ENCODE measurements at places on chromosomes 2 and 18. TPM values are rescaled to one million over a fixed set of nuclear protein-coding genes. Genes with fewer than 3 reads are reported as not detected.
A peak's percentile ranks its signal among the peaks of the same experiment; 100 is the strongest.

The ABCG5 gene
- not detected for total RNA-seq

The STRN gene
- 31.3 TPM for total RNA-seq

- DNase-seq, result peak; percentile 84
Observed at GRCh38 chr2:120675460-120676130, 60.1 kb upstream of the GLI2 start.

The WDCP gene
- total RNA-seq, result 30.5 TPM

- no peak for DNase-seq
Observed at GRCh38 chr2:11571170-11571569, 37.3 kb downstream of the GREB1 start.

GRCh38 chr2:149421791-149422190 is 91.4 kb downstream of the LYPD6 start:
- DNase-seq, result no peak

The IL18R1 gene
- total RNA-seq, result 0.25 TPM

The SAG gene
- total RNA-seq, result not detected

DNA sequence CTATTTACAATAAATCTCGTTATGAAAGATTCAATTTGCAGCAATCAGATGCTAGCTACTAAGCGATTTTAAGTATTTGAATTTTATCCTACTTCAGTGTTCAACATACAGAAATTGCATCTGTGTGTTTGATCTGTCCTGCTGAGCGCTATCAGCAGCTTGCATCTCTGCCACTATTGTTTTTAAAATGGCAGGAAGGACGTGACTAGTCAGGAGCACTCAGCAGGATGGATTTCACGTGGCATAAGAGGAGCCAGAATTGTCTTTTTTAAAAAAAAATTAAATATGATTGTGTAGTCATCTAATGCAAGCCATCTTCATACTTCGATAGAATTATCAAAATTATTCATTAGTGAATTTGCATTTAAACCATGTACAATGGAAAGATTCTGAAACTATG is 2.8 kb upstream of the KLHL14 start:
- DNase-seq, result no peak

GRCh38 chr2:222982010-222982908 is 69.7 kb upstream of the KCNE4 start:
- DNase-seq, result peak; percentile 46

GRCh38 chr18:54388203-54389142 is 30.8 kb downstream of the C18orf54 start:
- peak; percentile 53 for DNase-seq

DNA sequence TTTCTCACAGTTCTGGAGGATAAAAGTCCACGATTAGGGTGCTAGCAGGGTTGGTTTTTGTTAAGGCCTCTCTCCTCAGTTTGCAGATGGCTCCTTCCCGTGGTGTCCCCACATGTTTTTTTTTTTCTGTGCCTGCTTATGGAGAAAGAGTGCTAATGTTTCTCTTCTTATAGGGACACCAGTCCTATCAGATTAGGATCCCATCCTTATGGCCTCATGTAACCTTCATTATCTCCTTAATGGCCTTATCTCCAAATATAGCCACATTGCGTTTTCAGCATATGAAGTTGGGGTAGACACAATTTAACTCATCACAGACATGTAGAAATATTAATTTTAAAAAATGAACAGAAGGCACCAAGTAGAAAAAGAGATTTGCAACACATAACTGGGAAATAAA is 755.7 kb upstream of the CELF4 start:
- DNase-seq, result no peak

The RTP5 gene
- total RNA-seq, result not detected

GRCh38 chr18:50009773-50010335 is 185.1 kb downstream of the MYO5B start:
- DNase-seq, result peak; percentile 64

The GALNT13 gene
- total RNA-seq, result 8.8 TPM

The UGT1A4 gene
- not detected for total RNA-seq

- DNase-seq, result peak; percentile 73
Observed at GRCh38 chr18:72544092-72544886, at the start of gene CBLN2. Gene CBLN2, minus strand, starts transcription at chr18:72544342. Its CDS starts 2,182 bp downstream, at chr18:72542160.

GRCh38 chr18:67600181-67601180 is 84.0 kb upstream of the DSEL start:
- no peak for DNase-seq

GRCh38 chr2:17916584-17916983 is 38.1 kb downstream of the KCNS3 start:
- DNase-seq, result no peak

DNA sequence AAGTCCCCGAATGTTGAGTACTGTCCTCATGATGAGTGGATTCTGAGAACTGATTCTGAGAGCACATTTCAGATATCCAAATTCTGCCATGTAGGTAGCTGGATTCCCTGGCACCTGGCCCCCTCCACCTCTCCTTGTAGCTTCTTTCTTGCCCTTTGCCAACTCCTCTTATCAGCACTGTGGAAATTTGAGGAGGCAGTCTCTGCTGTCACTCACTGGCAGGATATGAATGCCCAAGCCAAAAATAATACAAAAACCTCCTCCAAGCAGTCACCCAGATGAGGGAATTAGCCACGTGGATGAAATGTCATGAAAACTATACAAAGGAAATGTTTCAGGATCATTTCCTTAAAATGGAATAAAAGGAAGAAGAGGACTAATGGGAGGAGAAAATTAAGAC is 276.8 kb downstream of the SETBP1 start:
- DNase-seq, result no peak

GRCh38 chr2:43136011-43136799 is 90.2 kb downstream of the ZFP36L2 start:
- DNase-seq, result no peak

The PFN4 gene
- not detected for total RNA-seq

DNA sequence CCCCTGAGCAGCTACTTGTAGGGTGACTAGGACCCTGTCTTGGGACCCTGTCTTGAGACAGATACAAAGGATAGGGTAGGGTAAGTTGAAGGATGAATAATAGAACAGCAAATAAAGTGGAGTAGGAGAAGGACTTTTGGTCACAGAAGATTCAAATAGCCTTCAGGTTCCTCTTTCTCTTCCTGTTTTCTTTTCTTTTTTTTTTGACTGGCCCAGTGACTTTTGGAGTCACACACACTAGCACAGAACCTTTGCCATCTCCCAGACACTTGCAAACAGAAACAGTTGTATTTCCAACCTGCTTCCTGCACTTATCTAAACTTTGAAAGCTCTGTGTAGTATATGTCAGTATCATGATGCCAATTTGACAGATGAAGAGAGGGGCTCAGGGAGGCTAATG is 108.2 kb downstream of the TDRD15 start:
- no peak for DNase-seq

The PLB1 gene
- 0.27 TPM for total RNA-seq

DNA sequence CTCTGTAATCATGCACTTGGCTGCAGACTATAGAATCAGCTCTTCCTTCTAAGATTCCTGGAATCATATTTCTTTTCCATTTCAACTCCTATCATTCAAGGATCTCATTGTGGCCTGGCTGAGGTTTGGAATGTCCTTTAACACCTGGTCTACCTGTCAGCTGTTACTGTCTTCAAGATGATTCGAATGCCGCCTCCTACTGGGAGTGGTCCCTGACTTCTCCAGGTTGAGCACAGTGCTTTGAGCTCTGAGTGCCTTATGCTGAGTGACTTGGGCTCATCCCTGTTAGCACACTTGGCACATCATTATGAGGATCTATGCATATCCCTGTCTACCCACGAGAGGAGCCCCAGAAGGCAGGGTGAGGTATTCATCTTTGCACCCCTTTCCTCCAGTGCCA is 87.6 kb downstream of the MARCHF4 start:
- no peak for DNase-seq

DNA sequence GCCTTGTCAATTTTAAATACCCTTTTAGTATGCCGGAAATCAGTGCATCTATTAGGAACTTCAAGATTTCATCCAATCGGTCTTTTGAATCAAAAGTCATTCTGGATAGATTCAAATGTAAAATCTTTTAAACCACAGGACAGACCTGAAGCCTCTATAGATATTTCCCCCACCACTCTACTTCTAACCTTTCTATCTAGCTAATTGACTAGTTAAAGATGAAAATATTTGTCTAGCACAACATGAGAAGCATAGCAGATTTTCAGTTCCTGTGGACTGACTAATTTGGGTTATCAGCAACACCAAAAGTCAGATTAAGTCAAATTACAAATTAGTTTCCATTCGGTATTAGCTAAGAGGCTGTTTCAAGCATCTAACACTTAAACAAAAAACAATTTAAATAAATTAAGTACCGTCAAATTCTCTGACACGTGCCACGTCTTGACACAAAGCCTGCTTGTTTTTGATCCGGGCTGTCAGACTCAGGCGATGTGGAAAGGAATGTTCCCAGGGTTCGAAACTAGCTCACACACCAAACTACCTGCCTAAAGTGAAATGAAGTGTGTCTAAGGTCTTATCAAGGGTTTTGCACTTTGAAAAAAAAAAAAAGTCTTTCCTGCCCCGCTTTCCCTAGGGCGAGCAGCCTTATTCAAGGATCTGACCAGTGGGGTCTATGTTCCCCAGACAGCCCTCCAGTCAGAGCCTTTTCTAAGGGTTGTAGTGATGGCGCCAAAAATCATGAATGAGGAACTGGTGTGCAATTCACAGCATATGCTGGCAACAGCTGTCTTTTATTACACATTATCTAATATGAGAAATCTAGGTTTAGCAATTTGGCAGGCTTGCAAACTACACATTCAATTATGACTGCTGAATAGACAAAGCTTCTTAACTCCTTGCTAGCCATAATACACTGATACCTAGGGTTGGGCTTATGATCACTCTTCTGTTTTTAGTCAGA is 4.7 kb downstream of the CYTIP start:
- no peak for DNase-seq

DNA sequence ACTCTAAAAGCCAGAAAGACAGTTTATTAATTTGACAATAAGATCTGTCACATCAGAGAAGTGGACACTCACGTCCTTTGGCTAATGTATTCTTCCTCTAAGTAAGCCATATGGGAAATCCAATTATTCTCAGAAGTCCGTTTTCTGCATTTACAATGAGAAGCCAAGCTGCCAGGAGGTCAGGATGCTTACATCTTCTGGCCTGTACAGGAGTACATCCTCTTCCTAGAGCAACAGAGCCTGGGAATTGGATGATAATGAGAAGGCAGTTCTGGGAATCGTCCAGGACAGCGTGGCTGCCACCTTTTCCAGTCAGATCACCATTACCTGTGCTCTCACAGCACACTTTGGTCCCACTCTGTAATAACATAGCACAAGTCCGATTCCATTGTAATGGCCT is 5.2 kb downstream of the RAPGEF4 start:
- DNase-seq, result no peak

- peak; percentile 7 for DNase-seq
Observed at GRCh38 chr2:10223932-10224720, 78.6 kb upstream of the HPCAL1 start.

- DNase-seq, result no peak
Observed at GRCh38 chr2:142878031-142878678, 691 bp downstream of the KYNU start.

DNA sequence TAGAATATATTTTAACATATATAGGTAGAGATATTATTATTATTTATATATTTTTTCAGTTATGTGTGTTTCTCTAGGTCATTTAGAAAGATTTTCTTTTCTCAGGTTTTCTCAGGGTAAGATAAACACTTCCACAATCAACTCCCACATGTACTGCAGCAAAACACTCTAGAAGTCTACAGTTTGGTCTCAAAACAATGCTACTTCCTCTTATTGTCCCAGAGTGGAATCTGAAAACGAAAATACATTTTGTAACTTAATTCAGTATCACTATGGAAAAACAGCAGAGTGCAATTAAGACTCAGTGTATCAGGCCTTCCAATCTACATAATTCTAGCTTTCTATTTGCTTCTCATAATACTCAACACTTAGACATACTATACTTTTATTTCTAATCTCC is 190.1 kb upstream of the SLC35G4 start:
- DNase-seq, result no peak

The MEIS1 gene
- total RNA-seq, result 0.48 TPM

GRCh38 chr2:180494286-180494685 is 486.1 kb upstream of the UBE2E3 start:
- peak; percentile 11 for DNase-seq

The PAX8 gene
- total RNA-seq, result 0.66 TPM

The ASB18 gene
- not detected for total RNA-seq

- DNase-seq, result no peak
Observed at GRCh38 chr2:121890041-121890440, 134.6 kb downstream of the TSN start.

DNA sequence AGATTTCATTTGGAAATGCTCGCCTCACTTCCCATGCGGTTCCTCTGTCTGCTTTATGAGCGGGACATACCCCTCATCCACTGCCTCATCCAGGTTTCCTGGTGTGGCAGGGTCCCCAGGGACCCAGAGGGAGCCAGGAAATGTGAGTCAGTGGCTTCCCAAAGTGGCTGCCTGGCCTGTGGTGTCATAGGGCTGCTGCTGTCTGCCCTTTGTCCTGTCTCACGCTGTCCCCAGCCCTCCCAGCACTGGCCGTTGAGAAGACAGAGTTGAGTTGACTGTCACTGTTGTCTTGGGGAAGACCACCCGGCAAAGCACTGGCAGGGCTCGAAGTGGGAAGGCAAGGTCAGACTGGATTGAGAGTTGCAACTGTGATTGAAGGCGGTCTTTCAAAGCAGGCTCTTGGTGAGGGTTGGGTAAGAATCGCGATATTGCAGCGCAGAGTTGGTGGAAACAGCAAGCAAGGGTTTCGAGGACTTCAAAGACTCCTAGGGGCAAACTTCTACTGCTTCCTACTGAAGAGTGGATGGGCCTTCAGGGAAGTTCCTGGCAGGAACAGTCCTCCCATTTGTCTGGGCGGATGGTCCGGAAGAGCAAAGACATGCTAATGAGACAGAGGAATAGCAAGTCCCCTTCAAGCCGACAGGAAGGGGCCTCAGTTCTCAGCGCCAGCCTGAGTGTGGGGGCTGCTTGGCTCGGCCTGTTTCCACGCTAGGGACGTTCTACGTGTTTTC is 33.9 kb downstream of the RAB31 start:
- DNase-seq, result peak; percentile 33

DNA sequence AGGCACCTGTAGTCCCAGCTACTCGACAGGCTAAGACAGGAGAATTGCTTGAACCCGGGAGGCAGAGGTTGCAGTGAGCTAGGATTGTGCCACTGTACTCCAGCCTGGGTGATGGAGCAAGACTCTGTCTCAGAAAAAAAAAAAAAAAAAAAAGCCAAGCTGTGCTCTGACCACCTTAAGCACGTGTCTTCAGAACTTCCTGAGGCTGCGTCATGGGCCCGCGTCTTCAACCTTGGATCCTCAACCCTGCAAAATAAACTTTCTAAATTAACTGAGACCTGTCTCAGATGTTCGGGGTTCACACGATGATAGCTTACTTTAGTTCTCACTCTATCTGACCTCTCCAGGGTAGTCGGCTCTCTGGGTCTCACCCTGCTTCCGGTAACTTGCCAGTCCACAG is 65.8 kb upstream of the CABLES1 start:
- DNase-seq, result no peak

GRCh38 chr2:159615367-159616285 is 722 bp downstream of the BAZ2B start:
- peak; percentile 81 for DNase-seq

The MOGAT1 gene
- total RNA-seq, result 0.62 TPM

GRCh38 chr2:86221066-86221684 is 21.9 kb downstream of the MRPL35 start:
- peak; percentile 67 for DNase-seq

- DNase-seq, result no peak
Observed at GRCh38 chr2:233189025-233189424, 62.4 kb upstream of the ATG16L1 start.
